ENCODE measurements at places on chromosomes 7 and 10.
A peak's percentile ranks its signal among the peaks of the same experiment; 100 is the strongest.

DNA sequence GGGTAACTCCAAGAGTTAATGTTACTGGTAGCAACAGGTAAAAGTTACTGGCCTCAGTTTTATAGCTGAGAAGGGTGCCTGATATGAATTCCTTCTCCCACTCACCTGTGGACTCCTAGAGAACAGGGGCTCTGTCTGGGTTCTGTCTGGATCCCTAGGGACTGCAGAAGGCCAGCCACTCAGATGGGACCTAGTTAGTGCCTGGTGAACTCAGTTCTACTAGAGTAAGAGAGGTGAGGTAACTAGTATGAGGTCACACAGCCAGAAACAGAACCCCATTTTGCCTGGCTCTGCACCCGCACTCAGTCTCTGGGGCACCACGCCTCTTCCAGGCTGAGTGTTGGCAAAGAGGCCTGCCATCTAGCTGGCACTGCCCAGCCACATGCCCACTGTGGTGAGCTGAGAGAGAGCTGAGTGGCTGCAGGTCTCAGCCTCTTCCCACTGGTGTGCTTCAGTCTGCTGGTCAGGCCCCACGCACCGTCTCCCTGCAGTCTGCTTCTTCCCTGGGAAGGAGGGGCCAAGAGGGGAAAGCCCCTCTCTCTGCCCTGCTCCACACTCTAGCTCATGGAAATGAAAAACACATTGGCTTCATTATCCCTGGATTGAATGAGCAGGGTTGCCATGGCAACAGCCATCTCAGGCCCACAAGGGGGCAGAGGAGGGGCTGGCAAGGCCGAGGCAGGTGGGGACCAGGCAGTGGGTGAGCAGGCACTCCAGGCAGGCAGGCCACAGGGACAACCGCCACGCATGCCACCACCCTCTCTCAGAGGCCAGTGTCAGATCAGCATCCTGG, 110.6 kb downstream of the ZMIZ1 start:
- H3K4me1 ChIP-seq = peaks cover 75% of the 10 kb centered on the region
- H3K27ac ChIP-seq = peak overlapping the region; percentile 78
- H3K4me3 ChIP-seq = no peak overlapping the region
- H3K27me3 ChIP-seq = no peaks in the 10 kb centered on the region

DNA sequence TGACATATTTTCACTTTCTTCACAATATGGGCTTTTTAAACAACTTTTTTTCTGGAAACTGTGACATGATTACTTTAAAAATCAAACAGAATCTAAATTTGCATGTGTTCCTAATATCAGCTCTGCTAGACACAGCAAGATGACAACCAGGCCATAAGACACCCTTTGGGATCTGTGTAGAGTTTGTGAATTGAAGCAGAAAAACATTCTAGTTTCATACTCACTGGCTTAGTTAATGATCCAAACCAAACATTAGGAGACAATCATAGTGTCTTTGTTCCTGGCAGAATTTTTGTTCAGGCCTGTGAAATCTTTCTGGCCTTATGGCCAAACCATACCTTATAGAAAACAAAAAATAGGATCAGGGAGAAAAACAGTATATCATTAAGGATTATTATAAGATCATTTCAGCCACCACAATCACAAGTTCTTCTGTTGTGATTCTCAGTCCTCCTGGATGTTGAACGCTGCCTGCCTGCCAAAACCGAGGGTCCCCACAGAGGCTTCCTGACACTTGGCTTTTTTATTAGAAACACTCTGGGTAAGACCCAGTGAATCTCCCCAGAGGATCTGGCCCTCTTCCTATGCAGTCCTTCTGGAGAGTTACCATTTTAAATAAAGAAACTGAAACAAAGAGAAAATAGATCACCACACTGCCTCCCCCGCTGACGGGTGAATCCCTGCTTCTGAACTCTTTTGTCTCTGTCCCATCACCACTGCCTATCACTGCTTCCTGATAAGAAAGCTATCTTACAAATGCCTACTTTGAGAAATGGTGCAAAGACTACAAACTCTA, 79.2 kb upstream of the PPP1R3C start:
- no peak for DNase-seq
- H3K27ac ChIP-seq = no peak overlapping the region
- H3K27me3 ChIP-seq = no peaks in the 10 kb centered on the region
- H3K4me3 ChIP-seq = no peak overlapping the region
- H3K36me3 ChIP-seq = no peaks in the 10 kb centered on the region
- H3K4me1 ChIP-seq = no peaks in the 10 kb centered on the region

- H3K4me3 ChIP-seq = no peak overlapping the region
- no peaks in the 10 kb centered on the region for H3K4me1 ChIP-seq
- no peak overlapping the region for H3K27ac ChIP-seq
- DNase-seq = no peak
- H3K36me3 ChIP-seq = no peaks in the 10 kb centered on the region
These were observed 133.3 kb upstream of the LANCL2 start for GRCh38 chr7:55231736-55232280.

DNA sequence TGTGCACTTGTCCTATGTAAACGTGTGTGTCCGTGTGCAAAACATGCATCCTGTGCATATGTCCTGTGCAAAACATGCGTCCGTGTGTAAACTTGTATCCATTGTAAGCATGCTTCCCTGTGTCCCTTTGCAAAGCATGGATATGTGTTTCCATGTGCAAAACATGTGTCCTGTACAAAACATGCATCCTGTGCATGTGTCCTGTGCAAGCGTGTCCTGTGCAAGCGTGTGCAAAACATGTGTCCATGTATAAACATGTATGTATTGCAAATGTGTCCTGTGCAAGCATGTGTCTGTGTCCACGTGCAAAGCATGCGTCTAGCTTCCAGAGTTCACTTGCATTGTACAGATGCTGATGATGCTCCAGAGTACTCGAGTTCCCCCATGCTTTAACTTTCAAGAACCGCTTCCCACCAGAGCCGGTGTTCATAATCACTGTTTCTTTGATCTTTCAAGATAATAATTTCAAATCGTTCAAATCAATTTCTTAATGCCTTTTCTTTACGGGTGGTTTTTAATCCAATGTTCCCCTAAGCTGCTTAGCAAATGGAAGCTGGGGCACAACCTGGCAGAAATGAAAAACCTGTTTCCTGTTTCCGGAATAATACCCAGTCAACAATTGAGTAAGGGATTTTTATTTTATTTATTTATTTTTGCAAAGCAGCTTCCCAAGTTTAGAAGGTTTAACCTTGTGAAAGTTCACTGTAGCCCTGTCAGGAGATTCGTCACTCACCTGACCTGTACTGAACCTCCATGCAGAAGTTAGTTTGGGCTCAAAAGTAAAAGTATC, 641 bp upstream of the ASB13 start:
- no peak for DNase-seq
- no peaks in the 10 kb centered on the region for H3K36me3 ChIP-seq
- H3K27ac ChIP-seq = peak overlapping the region; percentile 66

GRCh38 chr7:15751191-15751701, 64.8 kb upstream of the MEOX2 start:
- no peaks in the 10 kb centered on the region for H3K4me1 ChIP-seq
- no peak overlapping the region for H3K4me3 ChIP-seq
- no peak for DNase-seq
- H3K27me3 ChIP-seq = no peaks in the 10 kb centered on the region
- H3K36me3 ChIP-seq = no peaks in the 10 kb centered on the region
